Astrocyte (in vitro differentiated cells and primary cell): ENCODE measurements at places on chromosomes 7 and 10. TPM values are rescaled to one million over a fixed set of nuclear protein-coding genes. Genes with fewer than 3 reads are reported as not detected.

NUDT13 gene
- total RNA-seq: 2.2 and 2.4 TPM in 2 replicates

- no peak for DNase-seq
Observed at GRCh38 chr7:73742753-73743641, 4.4 kb upstream of the ABHD11 start.

SLC29A4 gene
- 7.0 and 8.2 TPM in 2 replicates for total RNA-seq

DNA sequence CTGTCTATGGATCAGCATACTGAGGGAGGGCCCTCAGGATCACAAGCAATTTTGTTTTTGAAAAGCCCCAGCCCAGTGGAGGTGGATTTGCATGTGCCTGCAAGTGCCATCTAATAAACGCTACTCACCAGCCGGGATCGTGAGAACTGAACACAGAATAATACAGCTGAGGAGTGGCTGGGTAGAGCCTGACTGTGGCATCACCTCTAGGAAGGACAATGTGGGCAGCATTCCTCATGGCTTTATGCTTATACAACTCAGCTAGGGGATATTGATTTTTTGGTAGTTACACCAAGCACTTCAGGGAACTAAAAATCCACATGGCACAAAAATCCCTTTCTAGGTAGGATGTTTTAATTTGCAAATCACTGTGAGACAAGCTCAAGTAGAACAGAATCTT, 72.7 kb upstream of the PALS2 start:
- no peak for DNase-seq

SPDYE1 gene
- not detected in 2 replicates for total RNA-seq

- no peak for DNase-seq
Observed at GRCh38 chr7:86775203-86775602, 131.5 kb downstream of the GRM3 start.

DNA sequence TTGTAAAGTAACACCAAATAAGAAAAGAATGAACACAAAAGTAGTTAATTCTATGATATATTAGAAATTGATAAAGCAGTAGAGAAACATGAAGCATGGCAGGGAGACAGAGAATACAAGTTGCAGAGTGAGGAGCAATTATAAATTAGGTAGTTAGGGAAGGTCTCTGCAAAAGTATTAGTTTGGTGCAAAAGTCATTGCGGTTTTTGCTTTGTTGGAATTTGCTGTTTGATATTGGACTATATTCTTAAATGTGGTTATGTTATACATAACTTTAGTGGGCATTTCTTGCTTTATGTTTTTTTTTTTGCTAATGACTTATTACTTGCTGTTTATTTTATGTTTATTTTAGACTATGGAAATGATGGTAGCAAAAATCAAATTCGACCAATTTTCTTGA, 402.2 kb downstream of the SFMBT2 start:
- DNase-seq: no peak

GIMAP7 gene
- total RNA-seq: not detected in 2 replicates

DNA sequence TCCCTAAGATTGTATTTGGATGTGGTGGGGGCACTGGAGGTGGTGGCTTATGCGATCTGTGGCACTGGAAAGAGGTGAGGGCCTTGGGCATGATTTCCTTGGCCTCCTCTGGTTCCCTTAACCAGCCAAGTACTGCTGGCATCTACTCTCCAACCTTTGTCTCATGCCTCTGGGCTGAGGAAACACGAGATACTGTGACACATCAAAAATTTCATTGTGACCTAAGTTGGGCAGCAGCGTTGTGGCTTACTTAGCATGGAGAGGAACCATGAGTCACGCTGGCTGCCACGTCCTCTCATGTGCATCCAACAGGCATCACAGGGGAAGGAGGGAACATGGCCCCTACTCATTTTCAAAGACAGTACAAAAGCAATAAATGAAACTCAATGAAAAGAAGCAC, 29.7 kb upstream of the GSDME start:
- peak; percentile 98 for DNase-seq

DNA sequence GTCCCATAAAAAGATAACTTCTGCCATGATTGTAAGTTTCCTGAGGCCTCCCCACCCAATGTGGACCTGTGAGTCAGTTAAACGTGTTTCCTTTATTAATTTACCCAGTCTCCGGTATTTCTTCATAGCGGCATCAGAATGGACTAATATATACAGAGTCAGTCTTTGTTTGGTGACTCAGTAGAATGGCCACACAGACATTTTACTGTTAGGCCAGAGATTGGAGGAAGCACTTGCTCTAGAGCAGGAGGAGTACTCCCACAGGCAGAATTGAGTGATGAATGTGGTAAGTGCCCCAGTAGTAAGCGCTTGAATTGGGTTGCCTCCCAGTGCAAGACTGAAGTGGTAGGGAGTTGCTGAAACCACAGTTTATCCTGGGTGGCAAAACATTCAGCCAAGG, 149.5 kb upstream of the SMIM30 start:
- DNase-seq: peak; percentile 45

CFTR gene
- total RNA-seq: 0.38 and 2.5 TPM in 2 replicates

GRCh38 chr10:133375357-133376115, 2.4 kb upstream of the ECHS1 start:
- no peak for DNase-seq

DNA sequence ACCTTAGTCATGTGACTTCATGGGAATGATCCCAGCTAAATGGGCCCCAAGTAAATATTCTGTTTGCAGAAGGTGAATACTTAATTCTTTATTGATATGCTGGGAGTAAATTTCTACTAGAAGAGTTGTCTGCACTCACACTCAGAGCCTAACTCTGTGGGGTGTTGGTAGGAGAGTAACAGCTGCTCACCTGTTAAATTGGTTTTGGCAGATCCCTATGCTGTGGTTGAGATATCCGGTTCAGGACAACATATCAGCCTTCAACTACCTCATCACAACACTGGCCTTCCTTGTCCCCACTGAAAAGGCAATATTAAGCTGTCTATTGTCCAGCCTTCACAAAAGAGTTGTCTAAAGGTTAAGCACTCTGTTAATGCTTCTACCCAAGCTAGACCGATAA, 738.3 kb downstream of the INHBA start:
- no peak for DNase-seq

- DNase-seq: peak; percentile 4
Observed at GRCh38 chr7:111789870-111790269, 227.6 kb upstream of the IMMP2L start.

H2BK1 gene
- total RNA-seq: not detected in 2 replicates

GRCh38 chr10:58143944-58144343, 123.8 kb downstream of the IPMK start:
- no peak for DNase-seq

C10orf71 gene
- total RNA-seq: not detected in 2 replicates

- DNase-seq: no peak
Observed at GRCh38 chr10:48773580-48773979, 88.9 kb downstream of the WDFY4 start.

GRCh38 chr7:140653319-140654108, 12.9 kb upstream of the DENND2A start:
- DNase-seq: peak; percentile 48

DNA sequence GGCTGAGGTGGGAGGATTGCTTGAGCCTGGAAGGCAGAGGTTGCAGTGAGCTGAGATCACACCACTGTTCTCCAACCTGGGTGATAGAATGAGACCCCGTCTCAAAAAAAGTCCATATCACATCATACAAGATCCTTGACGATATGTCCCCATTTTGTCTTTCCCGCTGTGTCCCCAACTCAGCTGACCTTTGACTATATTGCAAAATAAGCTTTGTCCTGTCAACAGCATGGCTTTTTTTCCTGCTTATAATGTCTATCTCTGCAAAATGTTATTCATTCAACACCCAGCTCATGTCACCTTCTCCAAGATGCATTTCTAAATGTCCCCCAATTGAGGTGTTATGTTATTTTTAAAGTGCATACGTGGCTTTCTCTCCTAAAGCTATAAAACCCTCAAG, 136.0 kb upstream of the KAT6B start:
- DNase-seq: no peak

- DNase-seq: no peak
Observed at GRCh38 chr10:131979821-131980270, 1.9 kb downstream of the BNIP3 start.

DNA sequence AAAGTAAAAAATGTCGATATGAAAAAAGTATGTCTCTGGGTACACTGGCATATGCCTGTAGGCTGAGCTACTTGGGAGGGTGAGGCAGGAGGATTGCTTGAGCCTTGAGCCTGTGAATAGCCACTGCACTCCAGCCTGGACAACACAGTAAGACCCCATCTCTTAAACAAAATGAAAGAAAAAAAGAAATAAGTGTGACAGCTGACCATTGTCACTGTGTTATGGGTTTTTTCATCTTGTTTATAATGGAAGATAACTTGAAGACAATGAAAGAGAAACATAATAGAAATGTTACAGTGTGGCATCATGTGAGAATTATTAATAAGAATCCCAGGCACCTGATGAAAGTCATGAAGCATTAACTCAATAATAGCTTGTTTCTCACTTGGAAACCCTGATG, 75.0 kb downstream of the APBB1IP start:
- no peak for DNase-seq

DNA sequence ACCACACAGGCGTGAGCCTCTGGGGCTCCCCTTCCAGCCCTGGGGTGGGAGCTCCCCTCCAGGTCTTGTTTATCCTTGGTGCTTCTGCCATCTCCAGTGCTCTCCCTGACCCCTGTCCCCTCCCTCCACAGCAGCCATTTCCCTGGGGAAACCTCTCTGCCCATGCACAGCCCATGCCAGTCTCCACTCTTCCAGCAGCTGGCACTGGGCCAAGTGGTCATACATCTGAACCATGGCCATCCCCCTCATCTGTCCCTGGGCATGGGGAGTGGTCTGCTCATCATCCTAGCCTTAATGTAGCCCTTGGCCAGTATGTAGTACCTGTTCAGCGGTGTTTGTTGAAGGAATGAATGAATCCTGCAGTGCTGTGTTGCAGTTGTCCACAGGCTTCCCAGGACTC, 172.4 kb upstream of the ZNF32 start:
- no peak for DNase-seq

NODAL gene
- 0.43 TPM in 1 of 2 replicates, not detected in the other for total RNA-seq

DNA sequence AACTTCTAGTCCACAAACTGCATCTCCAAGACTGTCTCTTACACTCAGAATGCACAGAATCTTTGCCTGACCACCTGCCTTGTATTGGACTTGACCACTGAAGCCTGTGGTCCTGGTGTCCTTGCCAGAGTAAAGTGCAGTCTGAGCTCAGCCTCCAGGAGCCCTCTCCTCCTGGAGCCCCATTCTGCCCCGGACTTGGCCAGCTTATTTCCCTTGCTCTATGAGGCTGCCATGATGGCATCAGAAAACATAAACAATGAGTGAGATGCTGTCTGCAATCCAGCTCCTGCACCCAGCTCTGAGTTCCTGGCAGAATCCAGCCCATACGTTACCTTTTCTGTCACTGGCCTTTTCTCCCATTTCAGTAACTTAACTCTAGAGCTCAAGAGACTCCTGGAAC, 494.6 kb downstream of the PLXNA4 start:
- no peak for DNase-seq

DNA sequence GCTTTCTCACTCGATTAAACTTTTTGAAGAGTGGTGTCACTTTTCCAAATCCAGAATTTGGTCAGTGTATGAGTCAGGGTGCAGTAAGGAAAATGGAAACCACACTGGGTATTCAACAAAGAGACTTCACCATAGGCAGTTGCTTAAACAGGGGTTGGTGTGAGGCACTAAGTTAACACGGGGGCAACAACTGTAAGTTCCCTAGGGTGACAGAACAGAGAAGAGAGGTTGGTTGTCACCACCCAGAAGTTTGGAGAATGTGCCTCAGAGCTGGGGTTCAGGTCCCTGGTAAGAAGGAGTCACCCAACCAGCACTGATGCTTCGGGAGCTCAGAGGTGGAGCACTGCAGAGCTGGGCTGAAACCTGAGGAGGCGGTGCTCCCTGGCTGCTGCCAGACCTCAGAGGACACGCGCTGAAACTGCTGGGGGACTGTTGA, 170.4 kb downstream of the ARID5B start:
- DNase-seq: peak; percentile 77

GRCh38 chr10:85413570-85413969, 953.0 kb downstream of the GRID1 start:
- DNase-seq: no peak

DNA sequence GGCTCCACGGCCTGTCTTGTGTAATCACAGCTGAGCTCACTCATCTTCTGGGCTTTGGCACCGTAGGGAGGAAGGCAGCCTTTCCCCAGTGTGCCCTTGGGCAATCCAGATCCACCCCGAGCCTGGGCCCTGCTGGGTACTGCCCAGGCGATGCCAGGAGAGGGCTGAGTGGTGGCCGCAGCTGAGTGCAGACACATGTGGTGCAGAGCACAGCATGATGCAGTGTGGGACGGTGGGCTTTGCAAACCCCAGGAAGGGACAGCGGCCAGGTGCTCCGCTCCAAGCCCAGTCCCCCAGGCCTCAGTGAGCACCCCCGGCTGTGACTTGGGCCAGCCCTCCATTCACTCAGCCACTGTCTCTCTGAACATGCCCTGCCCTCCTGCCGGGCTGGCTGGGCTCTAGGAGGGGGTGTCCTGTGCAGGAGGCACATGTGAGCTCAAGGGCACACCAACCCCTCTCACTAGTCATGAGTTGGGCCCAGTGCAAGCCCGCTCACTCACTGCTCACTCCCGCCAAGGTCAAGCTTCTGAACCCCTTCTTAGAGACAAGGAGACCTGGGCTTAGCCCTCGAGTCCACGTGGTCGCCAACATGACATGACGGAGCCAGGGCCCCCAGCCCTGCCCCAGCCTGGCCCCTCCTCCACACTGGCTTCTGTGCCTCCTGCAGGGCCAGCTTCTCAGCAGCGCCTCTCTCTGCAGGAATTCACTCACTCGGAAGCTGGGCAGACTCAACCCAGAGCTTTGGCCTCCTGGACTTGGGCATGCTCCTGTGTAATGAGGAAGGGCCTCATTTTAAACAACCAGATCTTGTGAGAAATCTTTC, 77.5 kb upstream of the INSIG1 start:
- DNase-seq: no peak

LAMB4 gene
- 0.16 and 0.41 TPM in 2 replicates for total RNA-seq

DNA sequence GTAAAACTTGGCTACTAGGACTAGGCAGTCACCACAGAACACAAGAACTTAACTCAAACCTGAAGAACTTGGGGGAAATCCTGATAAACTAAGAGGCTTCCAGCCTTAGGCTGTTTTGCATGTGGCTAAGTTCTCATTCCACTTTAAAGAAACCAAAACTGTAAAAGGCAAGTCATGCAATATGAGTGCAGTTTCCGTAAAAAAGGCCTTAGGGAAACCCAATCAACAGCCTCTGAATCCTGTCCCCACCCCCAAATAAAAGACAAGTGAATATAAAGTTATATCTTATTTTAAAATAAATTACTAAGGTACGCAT, 95.1 kb downstream of the USP6NL start:
- no peak for DNase-seq

DNA sequence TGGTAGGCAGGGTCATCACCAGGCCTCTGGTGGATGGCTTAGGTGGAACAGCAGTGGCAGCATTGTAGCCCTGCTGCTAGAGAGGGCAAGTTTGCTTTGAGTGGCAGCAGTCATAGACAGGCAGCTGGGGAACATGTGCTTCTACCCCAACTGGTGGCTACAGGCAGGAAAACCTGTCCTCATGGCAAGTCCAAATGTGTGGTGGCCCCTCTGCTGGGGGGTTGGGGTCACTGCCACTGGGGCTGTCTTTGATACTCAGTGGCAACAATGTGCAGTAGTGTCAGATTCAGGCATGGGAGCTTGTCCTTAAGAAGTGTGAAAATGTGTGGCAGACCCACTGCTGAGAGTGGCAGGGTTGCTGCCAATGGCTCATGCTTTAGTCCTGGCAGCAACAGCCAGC, 186.2 kb upstream of the NPSR1 start:
- DNase-seq: no peak
